ENCODE measurements at places on chromosomes 1 and 21. TPM values are rescaled to one million over a fixed set of nuclear protein-coding genes. Genes with fewer than 3 reads are reported as not detected.

Gene FAM72C
- polyA plus RNA-seq, result 2.1 TPM

Gene CD1B
- not detected for polyA plus RNA-seq

Gene C1orf87
- polyA plus RNA-seq, result 0.28 TPM

Gene RHD
- 2.1 TPM for polyA plus RNA-seq

Gene RAVER2
- 35.0 TPM for polyA plus RNA-seq

Gene KRTAP10-4
- not detected for polyA plus RNA-seq

Gene CCDC30
- polyA plus RNA-seq, result 26.7 TPM

Gene GPR37L1
- 0.12 TPM for polyA plus RNA-seq

Data from left kidney (tissue), 8 donors.